H4 (cell line): ENCODE measurements at places on chromosomes 7 and 10. TPM values are rescaled to one million over a fixed set of nuclear protein-coding genes. Genes with fewer than 3 reads are reported as not detected.

Gene HOXA11
- 0.27 and 0.52 TPM in 2 replicates for total RNA-seq

- DNase-seq = no peak
These were observed 823.1 kb downstream of the CCSER2 start for GRCh38 chr10:85151506-85151905.

GRCh38 chr10:29189256-29189655 lies 99.6 kb upstream of the LYZL1 start:
- peak; percentile 40 for DNase-seq

DNA sequence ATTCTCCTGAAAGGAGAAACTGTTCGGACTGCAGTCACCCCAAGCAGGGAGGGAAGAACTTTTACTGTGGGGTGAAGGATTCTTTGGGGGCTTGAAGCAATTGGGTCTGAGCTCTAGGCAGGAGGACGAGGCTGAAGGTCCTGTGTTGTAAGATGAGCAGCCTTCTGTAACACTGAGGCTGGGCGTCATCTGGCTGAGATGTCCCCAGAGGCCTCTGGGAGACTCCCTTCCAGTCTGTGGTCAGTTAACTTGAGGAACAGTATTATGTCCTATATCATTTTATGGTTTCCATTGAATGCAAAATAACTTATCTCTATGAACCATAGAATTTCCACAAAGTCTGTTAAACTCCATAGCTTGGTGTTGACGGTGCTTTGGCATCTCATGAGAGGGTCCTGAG lies 26.3 kb downstream of the FIGNL1 start:
- DNase-seq = no peak

DNA sequence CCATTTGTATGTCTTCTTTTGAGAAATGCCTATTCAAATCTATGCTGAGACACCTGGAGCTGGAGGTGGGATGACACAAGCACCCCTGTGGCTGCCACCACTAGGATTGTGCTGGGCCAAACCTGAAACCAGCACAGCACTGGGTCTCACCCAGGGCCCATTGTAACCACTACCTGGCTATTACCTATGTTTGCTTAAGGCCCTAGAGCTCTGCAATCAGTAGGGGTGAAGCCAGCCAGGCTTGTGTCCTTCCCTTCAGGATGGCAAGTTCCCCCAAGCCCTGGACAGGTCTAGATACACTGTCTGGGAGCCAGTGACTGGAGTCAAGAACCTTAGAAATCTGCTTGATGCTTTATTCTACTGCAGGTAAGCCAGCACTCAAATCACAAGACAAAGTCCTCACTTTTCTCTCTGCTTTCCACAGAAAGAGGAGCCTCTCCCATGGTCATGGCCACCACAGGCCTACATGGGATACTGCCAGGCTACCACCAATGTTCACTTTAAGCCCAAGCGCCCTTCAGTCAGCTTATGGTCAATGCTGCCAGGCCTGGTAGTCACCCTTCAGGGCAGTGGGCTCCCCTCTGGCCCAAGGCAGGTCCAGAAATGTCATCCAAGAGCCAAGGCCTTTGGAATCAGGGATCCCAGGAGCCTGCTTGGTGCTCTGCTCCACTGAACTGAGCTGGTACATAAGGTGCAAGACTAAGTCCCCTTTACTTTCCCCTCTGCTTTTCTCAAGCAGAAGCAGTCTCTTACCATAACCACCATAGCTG lies 105.3 kb downstream of the BMS1 start:
- DNase-seq = no peak

GRCh38 chr10:88893611-88894010 lies 13.6 kb downstream of the STAMBPL1 start:
- no peak for DNase-seq

Gene POLR2J2
- total RNA-seq = 0.15 TPM in 1 of 2 replicates, not detected in the other

Gene PLAU
- total RNA-seq = 149 and 153 TPM in 2 replicates

- no peak for DNase-seq
These were observed 185.6 kb downstream of the C7orf25 start for GRCh38 chr7:42726066-42726785.
